ENCODE measurements at places on chromosomes 1 and 21.

- no peak for DNase-seq
Measured at GRCh38 chr1:7960867-7961215, 670 bp upstream of the PARK7 start.

- no peak for DNase-seq
Measured at GRCh38 chr1:107467286-107467685, 326.4 kb downstream of the NTNG1 start.

DNA sequence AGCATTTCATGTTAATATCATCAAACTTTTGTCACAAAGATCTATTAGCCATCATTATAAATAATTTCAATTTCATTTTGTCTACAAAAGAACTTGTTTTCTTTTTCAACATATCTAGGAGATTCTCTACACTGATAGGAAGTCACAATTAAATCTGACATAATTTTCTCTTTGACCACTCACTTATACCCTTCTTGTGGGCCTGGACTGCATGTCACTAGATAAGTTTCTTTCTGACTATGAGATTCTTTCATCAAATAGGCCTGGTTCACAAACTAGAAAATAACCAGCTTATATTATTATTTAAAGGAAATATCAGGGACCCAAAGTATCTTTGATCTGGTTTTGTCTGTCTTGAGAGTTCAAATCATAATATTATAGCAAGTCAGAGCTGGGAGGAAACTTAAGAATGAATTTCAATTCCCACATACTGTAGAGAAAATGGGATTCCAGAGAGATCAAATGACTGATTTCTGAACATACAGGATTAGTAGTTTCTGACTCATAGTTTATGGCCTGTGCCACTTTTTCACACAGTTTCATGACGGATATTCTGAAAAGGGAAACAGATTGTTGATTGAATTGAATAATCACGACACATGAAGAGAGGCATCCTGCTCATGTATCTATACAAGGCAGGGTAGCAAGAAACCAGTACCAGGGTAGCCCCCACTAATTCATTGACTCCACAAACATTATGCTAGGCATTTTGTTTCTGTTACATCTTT, 355.8 kb downstream of the GPATCH2 start:
- DNase-seq, result no peak

- DNase-seq, result no peak
Measured at GRCh38 chr1:192566657-192567056, 8.9 kb upstream of the RGS1 start.

DNA sequence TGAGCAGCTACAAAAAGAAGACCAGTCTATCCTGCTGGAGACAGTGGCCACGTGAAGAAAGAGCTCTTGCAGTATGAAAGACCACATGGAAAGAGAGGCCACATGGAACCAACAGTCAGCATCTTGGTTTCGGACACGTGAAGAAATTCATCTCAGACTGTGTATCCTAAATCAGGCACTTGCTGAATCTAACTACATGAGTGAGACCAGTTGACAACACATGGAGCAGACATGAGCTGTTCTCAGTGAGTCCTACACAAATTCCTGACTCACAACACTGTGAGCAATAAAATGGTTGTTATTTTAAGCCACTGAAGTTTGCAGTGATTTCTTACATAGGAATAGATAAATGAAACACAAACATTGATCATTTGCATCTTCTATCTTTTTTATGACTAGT, 2.4 kb upstream of the TAF1A start:
- DNase-seq, result no peak

GRCh38 chr1:150311762-150312161, 9.6 kb upstream of the PRPF3 start:
- DNase-seq, result no peak

All from effector memory CD8-positive, alpha-beta T cell (primary cell).